ENCODE measurements at places on chromosomes 16 and 17.

DNA sequence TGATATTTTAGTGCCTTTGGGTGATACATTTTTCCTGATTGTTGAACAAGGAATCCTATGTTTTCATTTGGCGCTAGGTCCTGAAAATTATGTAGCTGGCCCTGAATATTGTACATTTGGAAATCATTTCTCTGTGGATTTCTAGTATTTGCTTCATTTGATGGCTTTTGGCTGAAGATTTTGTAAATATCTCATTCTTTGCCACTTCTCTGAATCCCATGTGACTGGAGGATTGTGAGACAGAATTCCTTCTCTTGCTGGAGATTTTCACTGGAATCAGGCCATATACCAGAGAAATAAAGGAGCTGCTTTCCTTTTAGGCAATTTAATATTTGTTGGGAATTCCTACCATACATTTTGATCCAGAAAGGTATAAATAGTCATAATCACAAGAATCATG lies 8.6 kb downstream of the KRT28 start:
- no peak for DNase-seq

DNA sequence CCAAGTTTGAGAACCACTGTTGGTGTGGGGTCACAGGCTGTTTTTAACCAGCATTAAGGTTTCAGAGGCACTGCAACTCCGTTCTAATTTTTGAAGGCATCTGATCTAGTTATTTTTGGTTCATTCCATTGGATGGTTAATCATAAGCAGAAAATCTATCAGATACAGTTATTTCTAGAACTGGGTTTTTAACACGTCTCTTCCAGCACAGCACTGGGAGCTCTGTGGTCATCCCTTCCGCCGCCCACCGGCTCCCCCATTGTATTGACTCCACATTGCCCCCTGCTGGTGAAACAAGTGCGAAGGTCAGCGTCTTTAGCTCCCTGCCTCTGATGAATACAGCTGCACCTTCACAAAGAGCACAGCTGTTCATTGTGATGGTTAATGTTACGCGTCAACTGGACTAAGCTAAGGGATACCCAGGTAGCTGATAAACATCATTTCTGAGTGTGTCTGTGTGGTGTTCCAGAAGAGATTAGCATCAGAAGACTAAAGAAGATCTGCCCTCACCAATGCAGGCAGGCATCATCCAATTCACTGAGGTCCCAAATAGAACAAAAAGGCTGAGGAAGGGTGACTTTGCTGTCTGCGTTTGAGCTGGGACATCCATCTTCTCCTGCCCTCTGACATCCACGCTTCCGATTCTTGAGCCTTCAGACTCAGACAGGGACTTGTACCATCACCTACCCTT lies 8.5 kb downstream of the CCL18 start:
- peak; percentile 21 for DNase-seq

DNA sequence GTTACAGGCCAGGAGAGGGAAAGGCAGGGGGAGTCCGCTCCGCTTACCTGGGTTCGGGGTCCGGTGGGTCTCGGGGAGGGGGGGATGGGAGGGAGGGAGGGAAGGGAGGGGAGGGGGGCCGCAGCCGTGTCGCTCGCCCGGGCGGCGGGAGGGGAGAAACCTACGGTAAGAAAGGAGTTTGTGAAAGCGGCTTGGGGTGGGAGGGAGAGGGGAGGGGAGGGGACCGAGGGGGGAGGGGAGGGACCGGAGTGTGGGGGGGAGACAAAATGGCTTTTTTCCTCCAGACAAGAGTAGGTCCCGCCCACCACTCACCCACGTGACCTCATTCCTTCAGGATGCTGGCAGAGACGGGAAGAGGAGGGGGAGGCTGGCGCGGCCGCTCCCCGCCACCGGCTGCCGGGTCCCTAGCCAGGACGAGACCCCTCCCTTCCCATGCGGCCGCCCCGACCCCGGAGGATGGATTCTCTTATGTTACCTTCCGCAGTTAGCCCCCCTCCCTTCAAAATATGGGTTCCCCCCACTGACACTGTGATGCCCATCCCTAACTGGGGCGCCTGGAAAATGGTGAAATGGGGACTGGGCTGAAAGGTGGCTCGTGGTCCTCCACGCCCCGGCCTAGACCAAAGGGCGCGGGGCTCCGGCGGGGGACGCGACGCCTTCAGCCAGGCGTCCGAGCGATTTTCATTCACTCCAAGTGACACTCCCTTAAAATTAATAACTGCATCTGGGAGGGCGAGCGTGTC lies at the start of gene PCGF2:
PCGF2 (minus strand) TSS at position 188 of the 743 bp plus-strand sequence. CDS start 7,934 bp downstream, outside the sequence.
- DNase-seq, result peak; percentile 78

- DNase-seq, result no peak
Observed at GRCh38 chr16:63244631-63245030, 1208.4 kb upstream of the CDH8 start.

GRCh38 chr16:66574531-66574930 lies 4.7 kb upstream of the CMTM2 start:
- DNase-seq, result no peak

DNA sequence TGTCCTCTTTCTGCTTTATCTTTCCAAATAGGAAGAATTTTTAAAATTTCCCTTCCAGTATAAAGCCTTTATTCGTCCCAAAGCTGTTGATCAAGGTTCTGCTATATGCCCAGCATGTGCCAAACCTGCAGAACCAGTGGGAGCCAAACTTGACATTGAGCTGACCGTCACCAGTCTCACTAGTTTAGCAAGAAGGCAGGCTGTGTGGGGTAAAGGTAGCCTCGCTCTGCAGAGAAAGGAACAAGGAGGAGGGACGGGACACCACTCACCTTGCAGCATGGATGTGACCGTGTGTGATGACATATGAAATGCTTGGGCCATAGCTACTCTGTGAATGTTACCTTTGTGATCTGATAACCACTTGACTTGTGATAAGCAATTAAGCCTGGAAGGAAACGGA lies 392.2 kb downstream of the CPPED1 start:
- no peak for DNase-seq

DNA sequence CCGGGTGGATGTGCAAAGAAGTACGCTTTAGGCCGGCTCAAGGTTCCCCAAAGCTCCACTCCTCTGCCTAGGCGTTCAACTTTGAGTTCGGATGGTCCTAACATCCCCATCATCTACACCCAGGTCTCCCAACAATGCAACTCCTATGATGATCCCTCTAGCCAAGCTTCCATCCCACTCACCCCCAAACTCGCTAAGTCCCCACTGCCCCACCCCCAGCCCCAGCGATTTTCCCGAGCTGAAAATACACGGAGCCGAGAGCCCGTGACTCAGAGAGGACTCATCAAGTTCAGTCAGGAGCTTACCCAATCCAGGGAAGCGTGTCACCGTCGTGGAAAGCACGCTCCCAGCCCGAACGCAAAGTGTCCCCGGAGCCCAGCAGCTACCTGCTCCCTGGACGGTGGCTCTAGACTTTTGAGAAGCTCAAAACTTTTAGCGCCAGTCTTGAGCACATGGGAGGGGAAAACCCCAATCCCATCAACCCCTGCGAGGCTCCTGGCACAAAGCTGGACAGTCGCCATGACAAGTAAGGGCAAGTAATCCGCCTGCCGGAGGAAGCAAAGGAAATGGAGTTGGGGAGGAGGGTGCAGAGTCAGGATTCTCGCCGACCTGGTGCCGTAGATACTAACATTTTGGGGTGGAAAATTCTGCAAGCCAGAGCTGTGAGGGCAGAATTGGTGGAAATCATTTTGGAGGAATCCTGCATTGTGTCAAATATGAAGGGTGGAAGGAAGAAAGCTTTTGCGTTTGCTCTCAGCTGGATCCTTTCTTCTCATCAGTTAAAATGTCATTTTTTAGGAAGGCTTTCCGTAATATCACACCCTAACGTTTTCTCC lies at the start of gene TP53:
TP53 (minus strand) TSS at position 419 of the 836 bp plus-strand sequence. CDS start 10,896 bp downstream, outside the sequence.
- peak; percentile 84 for DNase-seq

DNA sequence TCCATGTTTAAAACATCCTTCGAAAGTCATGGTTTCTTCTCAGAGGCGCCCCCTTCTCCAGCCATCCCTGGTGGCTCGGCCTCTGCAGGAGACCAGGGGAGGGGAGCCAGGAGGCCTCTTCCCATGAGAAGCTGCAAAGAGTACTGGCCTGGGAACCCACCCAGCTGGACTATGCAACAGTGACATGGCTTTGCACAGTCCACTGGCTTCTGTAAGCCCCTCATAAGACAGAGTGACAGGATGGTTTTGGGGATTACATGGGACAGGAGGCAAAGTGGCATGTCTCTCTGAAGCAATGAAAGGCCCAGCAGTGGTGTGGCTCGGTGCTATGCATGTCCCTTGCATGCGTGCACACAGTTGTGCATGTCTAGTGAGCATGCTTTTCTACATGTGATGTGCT lies 99.5 kb downstream of the C16orf78 start:
- no peak for DNase-seq

GRCh38 chr16:3355589-3355988 lies at the start of gene OR2C1:
OR2C1 (plus strand) TSS chr16:3355889; CDS start chr16:3355941, 52 bp downstream.
- DNase-seq, result no peak

DNA sequence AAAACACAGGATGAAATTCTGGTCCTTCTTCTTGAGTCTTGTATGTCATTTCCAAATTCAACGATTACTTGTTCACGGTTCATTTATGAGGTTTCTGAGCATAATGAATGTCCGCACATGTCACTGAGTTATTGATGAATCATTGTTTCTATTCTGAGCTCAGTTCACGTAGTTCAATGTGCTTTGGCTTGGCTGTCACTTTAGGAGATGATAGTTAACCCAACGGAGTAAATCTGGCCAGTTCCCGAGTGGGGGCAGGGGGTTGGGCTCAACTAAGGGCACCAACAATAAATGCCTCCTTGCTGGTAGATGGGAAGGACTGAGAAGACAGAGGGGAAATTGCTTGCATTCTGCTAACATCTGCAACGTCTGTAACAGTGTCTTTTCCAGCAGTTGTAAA lies 239.4 kb upstream of the HSBP1 start:
- DNase-seq, result no peak

DNA sequence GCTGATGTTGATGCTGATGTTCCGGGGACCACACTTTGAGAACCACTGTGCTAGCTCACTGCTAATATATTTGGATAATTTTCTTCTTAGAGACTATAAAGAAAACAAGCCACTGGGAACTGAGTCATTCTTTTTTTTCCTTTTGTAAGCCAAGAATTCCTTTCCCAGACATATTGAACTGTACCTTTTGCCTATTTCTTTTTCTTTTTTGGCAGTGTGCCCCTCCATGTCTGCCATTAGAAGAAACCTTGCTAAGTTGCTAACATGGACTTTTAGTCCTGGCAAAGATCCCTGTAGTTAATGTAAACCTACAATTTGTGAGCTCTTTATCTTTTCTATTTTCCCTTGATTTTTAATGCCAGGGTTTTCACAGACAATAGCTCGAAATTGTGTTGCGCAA lies 17.3 kb upstream of the ERCC4 start:
- no peak for DNase-seq

DNA sequence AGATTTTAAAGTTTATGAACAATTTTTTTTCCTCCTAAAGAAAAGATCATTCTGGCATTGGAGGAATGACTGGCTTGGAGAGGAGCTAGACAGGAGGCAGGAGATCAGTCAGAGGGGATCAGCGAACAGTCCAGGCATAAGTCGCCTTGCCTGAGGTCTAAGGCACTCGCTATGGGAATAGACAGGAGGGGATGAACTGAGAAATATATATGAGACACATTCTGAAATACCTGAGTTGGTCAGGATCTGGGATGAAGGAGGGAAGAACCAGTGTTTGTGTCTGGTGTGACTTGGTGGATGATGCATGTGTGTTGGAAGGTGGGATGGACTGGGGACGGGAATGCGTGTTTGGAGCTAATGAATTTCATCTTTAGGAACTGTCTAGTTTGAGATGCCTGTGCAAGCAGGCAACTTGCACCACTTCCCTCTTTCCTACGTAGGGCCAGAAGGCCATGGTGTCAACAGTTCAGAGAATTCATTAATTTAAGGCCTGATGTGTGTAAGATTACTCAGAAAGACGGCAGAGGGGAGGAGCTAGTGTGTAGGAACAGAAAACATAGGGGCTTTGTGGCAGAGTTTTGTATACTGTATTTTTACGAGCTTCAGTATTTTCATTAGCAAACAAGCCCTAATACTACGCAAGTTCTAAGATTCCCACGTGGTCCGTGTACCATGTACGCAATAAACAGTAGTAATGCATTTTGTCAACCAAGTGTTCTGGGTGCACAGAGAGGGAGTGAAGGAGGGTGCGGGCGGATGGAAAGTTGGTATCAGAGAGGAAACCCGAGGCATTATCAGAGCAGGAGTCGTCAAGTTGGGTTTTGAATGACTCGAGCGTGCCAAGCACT lies 825 bp downstream of the HEATR6 start:
- peak; percentile 32 for DNase-seq

DNA sequence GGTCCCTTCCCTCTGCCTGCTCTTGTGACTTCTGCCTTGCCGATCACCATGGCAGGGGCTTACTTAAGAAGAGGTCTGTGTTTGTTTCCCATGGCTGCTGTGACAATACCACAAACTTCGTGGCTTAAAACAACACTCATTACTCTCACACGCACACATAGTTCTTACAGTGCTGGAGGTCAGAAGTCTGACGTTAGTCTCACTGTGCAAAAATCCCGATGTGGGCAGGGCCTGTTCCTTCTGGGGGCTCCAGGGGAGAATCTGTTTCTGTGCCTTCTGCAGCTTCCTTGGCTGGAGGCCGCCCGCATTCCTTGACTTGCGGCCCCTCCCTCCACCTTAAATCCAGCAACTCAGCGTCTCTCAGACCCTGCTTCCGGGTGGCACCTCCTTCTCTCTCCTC lies 249.2 kb upstream of the GSE1 start:
- DNase-seq, result no peak

- no peak for DNase-seq
Observed at GRCh38 chr17:33688771-33689170, 395.7 kb upstream of the ASIC2 start.

- DNase-seq, result no peak
Observed at GRCh38 chr17:48575673-48576478, 2.3 kb downstream of the HOXB4 start.

- no peak for DNase-seq
Observed at GRCh38 chr16:86205521-86206245, 304.6 kb upstream of the FOXF1 start.

- peak; percentile 100 for DNase-seq
Observed at GRCh38 chr16:30947859-30948666, 805 bp upstream of the ORAI3 start.

GRCh38 chr17:58331815-58332777 lies 3.5 kb upstream of the TSPOAP1 start:
- no peak for DNase-seq

DNA sequence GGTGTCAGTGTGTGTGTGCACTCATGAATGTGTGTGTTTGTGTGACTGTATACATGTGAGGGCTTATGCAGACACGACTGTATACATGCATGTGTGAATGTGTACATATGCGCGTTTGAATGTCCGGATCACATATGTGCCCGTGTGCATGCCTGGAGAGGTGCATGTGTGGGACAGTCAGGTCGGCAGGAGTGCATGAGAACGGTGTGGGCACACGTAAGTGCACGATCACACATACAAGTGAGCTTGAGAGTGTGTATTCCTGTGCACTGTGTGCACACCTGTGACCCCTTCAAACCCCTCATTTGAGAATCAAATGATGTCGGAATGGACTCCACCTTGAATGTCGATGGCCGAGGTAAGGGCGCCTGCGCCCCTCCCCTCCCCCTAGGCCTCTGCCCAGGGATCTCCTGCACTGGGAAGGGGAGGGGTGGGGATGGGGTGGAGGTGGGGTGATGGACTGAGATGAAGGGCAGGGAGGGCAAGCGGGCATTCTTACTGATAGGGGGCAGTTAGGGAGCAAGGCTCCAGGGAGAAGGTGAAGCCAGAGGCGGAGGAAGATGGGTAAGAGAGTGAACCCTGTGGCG lies 601 bp upstream of the NGFR start:
- DNase-seq, result no peak

- no peak for DNase-seq
Observed at GRCh38 chr16:27600381-27600780, 50.4 kb downstream of the KATNIP start.
